Stimulated activated CD8-positive, alpha-beta memory T cell treated with anti-CD3 and anti-CD28 coated beads, Interleukin-4, amount 100 ng/mL, for 4 hours (primary cell): ENCODE measurements at places on chromosomes 5 and 9.

GRCh38 chr9:35856206-35856605 is 14.0 kb downstream of the OR13J1 start:
- DNase-seq: no peak

- DNase-seq: no peak
Observed at GRCh38 chr5:126651013-126651577, 50.3 kb downstream of the PHAX start.

DNA sequence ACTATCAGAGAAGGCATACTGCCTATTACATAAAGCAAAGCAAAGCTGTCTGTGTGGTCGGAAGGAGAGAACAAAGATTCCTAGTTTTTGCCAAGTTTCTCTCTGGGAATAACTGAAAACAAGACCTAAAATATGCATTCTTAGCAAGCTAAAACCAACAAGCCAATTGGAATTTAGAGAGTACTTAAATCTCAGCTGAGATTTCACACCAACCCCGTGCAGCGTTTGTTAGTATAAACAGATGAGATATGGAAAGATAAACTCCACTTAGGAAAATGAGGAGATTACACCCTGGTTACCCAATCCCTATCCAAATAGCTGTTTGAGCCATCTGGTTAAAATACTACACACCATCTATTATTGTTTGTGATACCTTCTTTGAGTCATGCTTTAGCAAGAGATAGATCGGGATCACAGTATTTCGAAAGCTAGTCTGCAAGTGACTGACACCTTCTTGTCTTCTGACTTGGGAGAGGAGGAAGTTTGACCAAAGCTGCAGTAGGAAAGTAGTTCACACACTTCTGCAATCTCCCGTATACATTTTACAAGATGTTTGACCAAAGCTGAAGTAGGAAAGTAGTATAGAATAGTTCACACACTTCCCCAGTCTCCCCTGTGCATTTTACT is 18.2 kb downstream of the FAF2 start:
- no peak for DNase-seq

DNA sequence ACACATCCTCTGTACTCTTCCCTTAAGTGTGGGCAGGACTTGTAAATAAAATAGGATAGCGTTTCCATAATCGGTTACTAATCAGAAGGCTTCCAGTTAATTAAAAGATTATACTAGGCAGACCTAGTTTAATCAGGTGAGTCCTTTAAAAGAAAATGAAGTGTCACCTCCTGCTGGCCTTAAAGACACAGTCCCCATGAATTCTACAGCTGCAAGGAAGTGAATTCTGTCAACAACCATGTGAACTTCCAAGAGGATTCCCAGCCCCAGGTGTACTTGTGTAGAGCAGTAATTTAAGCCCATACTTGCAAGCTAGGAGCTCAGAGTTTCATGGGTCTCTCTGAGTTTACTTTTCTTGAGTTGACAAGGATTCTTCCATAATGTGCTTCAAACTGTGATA is 918.3 kb downstream of the DTWD2 start:
- no peak for DNase-seq

DNA sequence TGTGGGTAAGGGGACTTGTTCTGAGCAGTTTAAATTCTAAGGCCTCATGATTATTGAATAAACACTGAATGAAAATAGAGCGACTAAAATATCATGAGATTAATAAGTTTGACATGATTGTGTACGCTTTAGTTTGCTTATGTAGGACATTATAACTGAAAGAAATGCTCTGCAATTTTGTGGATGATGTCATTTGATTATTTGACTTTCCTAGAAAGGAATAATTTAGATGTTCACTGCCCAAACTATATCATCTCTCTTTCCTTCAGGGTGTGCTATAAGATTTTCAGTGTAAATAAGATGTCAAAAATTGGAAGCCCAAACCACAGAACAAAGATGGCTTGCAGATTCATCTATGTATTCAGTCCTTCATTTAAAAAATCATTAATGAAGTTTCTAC is 115.7 kb upstream of the MTAP start:
- no peak for DNase-seq

- DNase-seq: no peak
Observed at GRCh38 chr9:15374310-15374709, 48.4 kb upstream of the SNAPC3 start.

DNA sequence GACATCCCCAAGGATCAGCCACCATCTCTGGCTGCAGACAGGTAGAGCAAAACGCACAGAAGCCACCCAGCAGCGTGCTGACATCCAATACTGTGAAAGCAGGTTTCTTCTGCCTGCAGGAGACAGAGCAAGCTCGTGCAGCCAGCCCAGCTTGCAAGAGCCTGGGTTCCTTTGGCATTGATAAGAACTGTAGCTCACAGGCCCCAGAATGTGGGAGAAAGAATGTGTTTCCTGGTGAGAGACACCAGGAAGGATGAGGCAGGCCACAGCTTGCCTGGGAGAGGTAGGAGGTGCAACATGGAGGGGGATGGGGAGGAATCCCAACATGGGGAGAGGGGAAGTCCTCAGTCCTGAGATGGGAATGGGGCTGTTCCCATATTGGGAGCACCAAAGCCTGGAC is 34.0 kb upstream of the ARAP3 start:
- DNase-seq: no peak

- DNase-seq: no peak
Observed at GRCh38 chr9:74496406-74496805, 729 bp upstream of the RORB start.

- no peak for DNase-seq
Observed at GRCh38 chr9:14331120-14331519, 17.2 kb upstream of the NFIB start.

DNA sequence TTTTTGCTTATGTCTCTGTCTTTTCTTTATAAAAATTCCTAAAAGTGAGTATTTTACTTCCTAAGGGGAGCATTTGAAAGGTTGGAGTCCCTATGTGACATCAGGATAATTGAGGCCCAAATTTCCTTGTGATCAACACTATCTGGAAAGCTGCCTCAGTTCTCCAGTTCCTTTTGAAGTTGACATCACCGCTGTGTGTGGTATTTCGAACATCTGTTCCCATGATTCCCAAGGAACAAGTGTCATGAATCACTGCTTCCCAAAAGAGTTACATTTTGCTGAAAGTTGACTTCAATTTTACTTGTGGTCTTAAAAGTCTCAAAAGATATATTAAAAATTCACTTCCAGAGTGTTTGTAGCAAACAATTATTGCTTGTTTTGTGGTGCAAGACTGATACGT is 452.1 kb upstream of the RGMB start:
- DNase-seq: no peak

DNA sequence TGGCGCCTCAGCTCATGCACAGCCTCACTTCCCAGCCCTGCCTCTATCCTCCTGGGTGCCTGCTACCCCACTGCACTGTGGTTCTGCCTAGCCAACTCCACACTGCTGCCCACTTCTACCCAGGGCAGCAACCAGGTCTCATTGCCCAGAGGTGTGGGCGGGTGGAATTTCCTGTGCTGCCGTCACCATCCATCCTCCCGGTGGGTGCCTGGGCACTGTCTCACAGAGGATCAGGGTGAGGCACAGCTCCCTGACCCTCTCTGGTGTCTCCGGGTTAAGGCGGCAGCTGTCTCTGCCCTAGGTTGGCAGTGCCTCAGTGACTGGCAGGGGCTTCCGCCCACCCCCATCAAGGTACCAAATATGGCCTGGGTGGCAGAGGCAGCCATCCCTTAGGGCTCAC is 4.3 kb upstream of the MTMR12 start:
- no peak for DNase-seq
